ENCODE measurements at places on chromosomes 3 and 15.
A peak's percentile ranks its signal among the peaks of the same experiment; 100 is the strongest.

GRCh38 chr15:50227076-50227475 is 38.5 kb downstream of the HDC start:
- DNase-seq, result no peak

DNA sequence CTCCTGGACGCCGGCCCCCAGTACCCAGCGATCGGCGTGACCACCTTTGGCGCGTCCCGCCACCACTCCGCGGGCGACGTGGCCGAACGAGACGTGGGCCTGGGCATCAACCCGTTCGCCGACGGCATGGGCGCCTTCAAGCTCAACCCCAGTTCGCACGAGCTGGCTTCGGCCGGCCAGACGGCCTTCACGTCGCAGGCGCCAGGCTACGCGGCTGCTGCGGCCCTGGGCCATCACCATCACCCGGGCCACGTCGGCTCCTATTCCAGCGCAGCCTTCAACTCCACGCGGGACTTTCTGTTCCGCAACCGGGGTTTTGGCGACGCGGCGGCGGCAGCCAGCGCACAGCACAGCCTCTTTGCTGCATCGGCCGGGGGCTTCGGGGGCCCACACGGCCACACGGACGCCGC is 956 bp downstream of the ZIC1 start:
- no peak for DNase-seq

DNA sequence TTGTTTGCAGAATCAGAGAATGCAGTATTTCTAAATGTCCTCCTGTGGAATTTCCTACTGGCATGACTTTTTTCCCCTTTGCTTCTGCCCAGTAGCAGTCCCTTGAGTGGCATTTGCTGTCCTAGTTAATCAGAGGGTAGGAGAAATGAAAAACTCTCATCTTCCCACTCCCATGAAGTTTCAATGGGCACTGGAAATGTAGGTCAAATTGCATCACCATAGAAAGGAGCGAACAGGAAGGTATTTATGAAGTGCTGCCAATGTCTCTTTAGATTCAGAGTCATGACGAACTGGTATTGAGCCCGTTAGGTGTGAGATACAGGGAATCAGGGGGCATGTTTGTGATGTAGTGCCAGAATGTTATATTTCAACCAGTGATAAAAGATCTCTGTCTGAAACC is 23.2 kb downstream of the ATXN7 start:
- DNase-seq, result no peak

GRCh38 chr15:33005582-33005981 is 188.9 kb downstream of the FMN1 start:
- no peak for DNase-seq

DNA sequence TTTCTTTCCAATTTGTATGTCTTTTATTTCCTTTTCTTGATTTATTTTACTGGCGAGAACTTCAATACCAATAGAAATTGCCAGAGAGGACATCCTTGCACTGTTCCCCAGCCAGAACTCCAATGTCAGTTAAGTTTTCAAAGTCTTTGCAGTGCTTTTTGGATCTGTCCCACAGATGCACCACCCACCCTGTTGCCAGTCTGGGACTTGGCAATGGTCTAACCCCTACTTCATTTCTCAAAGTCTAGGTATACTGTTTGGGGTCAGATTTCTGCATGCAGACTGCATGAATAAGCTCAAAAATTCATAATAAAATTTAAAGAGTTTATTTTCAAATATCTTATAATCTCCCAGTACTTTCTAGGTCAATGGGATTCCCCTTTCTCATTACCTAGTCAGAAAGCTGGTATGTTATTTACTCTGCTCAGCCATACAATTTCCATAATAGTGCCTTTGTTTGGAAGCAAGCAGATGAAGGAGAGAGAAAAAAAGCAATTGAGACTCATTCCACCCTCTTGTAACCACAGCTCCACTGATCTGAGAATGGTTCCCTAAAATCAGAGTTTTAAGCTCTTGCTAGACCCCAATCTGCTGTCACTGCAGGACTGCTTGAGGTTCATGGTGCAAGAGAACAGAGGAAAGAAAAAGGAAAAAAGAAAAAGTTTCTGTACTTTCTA is 125.9 kb upstream of the PLXND1 start:
- DNase-seq, result no peak

DNA sequence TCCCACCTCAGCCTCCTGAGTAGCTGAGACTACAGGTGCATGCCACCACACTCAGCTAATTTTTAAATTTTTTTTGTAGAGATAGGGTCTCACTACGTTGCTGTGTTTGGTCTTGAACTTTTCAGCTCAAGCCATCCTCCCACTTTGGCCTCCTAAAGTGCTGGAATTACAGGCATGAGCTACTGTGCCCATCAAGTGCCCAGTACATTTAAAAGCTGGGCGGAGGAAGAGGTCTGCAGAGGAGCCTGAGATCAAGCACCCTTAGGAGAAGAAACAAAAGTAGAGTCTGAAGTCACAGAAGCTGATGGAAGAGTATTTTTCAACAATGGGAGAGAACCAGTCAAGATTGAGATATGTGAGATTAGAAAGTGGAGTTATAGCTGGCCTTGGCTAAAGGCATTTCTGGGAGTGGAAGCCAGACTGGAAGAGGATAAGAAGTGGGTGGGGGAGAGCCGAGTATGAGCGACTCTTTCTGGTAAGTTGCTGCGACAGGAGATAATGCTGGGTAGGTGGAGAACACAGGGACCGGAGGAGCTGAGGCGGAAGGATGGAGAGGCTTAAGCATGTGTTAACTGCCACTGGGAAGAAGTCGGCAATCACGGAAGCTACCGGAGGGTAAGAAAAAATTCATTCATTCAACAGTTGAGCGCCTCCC is 782 bp upstream of the IREB2 start:
- peak; percentile 28 for DNase-seq

- DNase-seq, result no peak
Observed at GRCh38 chr15:65646486-65646885, 24.7 kb downstream of the SLC24A1 start.

GRCh38 chr3:16810593-16811367 is 74.0 kb upstream of the PLCL2 start:
- no peak for DNase-seq

GRCh38 chr3:69353503-69353902 is 32.4 kb downstream of the FRMD4B start:
- DNase-seq, result no peak

- peak; percentile 68 for DNase-seq
Observed at GRCh38 chr15:22980189-22981050, at the start of gene CYFIP1. CYFIP1 (minus strand) TSS chr15:22980368; CDS start chr15:22947285, 33,083 bp downstream.

DNA sequence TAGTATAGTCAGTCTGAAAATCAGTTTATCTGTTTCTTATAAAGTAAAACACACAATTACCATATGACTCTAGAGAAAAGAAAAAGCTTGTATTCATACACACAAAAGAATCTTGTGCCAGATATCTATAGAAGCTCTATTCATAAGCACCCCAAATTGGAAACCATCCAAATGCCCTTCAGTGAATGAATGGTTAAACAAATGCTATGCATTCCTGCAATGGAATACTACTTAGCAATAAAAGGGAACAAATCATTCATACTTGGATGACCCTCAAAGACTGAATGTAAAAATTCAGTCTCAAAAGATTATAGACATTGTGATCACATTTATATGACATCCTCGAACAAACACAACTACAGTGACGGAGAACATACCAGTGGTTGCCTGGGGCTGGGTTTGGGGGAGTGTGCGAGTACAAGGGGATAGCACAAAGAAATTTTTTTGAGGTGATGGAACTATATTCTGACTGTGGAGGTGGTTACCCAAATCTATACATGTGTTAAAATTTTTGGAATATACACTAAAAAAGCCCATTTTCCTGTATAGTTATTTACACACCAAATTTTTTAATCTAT is 680.6 kb downstream of the NTRK3 start:
- no peak for DNase-seq

- DNase-seq, result no peak
Observed at GRCh38 chr15:89984001-89984400, 17.1 kb upstream of the ZNF710 start.

- DNase-seq, result no peak
Observed at GRCh38 chr15:63669074-63669473, 71.9 kb downstream of the FBXL22 start.

- no peak for DNase-seq
Observed at GRCh38 chr3:78497767-78498166, 1270.0 kb downstream of the ROBO1 start.

- no peak for DNase-seq
Observed at GRCh38 chr15:48406911-48407310, 75.7 kb downstream of the DUT start.

DNA sequence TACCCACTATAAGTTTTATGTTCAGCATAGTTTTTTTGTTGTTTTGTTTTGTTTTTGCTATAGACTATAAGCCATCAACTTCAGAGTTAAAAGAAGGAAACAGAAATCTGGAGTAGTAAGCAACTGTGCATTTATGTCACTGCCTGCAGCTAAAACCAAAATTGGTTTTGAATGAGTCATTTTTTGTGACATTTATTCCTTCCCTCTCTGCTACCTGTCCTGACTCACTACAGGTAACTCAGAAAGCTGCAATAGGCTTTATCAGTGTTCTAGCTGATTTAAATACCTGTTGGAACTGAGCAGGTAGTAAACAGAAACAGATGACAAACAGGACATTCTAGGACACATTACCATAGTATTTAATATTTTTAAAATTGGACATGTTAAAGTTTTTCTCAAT is 393.3 kb upstream of the WNT5A start:
- DNase-seq, result no peak

DNA sequence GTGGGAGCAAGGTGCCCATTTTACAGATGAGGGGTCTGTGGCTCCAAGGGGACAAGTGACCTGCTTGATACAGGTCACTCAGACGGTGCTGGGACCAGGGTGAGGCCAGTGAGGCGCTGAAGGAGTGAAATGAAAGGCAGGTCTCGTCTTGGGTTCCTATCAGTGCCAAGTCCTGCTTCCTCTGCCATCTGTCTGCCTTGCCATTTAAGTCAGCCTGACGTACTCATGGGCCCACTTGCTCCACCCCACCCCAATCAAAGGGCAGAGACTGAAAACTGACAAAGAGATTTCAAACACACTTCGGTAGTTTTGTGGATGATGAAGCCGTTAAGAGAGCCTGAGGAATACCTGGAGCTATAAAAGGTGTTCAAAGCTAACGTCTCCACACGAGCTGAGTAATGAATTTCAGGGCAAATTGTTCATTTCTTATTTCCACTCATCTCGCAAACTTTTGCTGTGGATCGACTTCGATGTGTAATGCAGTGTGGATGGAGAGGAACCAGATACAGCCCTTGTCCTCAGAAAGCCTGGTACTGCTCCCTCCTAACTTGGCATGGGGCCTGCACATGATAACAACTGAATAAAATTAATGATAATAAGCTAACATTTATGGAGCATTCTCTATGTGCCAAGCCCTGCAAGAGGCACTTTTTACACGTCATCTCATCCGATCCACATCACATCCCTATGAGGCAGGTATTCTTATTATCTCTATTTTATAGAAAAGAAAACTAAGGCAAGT is 36.6 kb downstream of the ATP2B2 start:
- DNase-seq, result no peak

GRCh38 chr15:87874896-87875711 is 381.4 kb downstream of the NTRK3 start:
- DNase-seq, result no peak

DNA sequence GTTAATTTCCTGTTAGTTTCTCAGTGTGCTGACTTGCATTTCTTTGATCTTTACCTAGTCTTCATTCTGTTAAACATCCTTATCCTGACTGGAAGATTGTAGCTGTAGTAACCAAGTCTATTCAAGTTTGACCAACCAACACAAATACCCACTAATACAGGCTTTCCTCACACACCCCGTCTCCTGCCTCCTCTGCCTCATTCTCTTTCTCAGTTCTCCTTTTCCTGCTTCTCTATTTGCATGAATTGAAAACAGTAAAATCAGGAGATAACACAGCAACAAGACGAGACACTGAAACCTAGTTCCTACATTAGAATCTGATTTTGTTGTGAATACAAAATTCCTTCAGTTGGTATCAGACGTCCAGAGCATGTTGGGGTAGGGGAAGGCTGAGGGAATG is 116.9 kb upstream of the ARPP21 start:
- DNase-seq, result no peak

DNA sequence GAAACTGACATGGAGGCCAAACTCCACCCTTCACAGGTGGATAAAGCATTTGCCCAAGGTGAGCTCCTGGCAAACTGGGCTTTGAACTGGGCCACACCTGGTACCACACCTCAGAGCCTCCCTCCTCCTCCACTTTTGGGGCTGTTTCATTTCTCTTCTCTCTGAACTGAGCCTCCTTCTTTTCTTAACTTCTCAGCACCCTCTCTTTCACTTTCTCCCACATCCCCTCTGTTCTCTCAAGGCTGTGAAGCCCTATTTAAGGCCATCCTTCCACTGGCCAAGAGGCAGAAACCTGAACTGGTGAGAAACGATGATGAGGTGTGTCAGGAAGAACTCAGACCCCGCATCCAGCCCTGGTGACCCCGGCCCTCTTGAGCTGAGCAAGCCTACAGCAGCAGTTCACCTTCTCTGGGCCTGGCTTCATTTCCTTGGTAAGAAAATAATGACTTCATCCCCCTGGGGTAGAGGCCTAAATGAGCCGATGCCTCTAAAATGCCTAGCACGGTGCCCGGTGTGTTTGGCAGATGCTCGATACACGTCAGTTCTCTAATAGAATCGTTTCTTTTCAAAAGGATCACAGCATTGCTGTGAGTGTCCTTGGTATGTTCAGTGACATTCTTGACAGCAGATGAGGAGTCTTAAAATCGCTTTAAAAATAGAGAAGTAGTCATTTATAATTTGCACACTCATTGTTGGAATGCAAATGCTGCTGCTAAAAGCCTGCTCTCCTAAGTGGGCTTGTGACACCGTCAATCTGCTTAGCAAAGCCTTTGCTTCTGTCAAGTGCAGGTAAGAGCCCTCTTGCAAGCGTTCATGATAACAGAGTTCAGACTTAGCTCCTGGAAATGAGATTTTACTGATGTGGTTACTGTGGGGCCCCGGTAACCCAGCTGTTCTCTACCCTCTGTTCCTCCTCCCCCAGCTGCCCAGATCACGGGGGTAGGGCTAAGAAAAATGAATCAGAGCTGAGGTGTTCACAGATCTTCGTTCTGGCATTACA is 97.7 kb upstream of the ATP2B2 start:
- no peak for DNase-seq

GRCh38 chr15:38554354-38554753 is 10.3 kb downstream of the RASGRP1 start:
- no peak for DNase-seq

GRCh38 chr3:144482876-144483275 is 511.3 kb downstream of the DIPK2A start:
- DNase-seq, result no peak
